NCI-H1092 (cell line): ENCODE measurements at places on chromosomes 5 and 9.

DNA sequence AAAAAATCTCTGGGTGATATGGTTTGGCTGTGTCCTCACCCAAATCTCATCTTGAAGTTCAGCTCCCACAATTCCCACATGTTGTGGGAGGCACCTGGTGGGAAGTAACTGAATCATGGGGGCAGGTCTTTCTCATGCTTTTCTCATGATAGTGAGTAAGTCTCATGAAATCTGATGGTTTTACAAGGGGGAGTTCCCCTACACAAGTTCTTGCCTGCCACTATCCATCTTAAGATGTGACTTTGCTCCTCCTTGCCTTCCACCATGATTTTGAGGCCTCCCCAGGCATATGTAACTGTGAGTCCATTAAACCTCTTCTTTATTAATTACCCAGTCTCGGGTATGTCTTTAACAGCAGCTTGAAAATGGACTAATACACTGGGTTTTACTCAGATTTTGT is 513.9 kb downstream of the TLE4 start:
- no peak for DNase-seq

DNA sequence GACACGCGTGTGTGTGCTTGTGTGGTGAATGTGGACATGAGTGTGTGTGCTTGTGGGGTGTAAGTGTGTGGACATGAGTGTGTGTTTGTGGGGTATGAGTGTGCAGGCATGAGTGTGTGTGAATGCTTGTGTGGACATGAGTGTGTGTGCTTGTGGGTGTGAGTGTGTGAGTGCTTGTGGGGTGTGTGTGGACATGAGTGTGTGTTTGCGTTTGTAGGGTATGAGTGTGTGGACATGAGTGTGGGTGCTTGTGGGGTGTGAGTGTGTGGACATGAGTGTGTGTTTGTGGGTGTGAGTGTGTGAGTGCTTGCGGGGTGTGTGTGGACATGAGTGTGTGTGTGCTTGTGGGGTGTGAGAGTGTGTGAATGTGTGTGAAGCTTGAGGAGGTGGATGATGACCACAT is 29.8 kb upstream of the TIFAB start:
- no peak for DNase-seq

DNA sequence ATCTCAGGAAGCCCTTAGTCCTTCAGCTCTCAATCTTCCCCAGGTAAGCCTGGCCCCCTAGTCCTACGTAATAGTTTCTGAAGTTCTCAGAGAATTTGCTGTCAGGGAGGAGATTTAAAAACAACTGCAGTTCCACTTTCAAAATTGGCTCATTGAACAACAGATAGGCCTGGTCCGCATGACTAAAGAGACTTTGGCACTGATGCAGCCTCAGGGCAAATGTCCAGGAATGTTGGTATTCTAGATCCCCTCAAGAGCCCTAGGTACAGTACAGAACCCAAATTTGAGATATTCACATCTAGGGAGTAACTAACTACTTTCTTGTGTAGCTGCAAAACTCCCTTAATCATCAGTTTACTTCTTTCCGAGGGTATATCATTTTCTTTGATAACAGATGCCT is 162.8 kb downstream of the GABRG2 start:
- DNase-seq = no peak

- DNase-seq = no peak
Observed at GRCh38 chr9:99947395-99947794, 40.9 kb downstream of the STX17 start.

- no peak for DNase-seq
Observed at GRCh38 chr5:60886158-60886557, 42.1 kb upstream of the ELOVL7 start.

DNA sequence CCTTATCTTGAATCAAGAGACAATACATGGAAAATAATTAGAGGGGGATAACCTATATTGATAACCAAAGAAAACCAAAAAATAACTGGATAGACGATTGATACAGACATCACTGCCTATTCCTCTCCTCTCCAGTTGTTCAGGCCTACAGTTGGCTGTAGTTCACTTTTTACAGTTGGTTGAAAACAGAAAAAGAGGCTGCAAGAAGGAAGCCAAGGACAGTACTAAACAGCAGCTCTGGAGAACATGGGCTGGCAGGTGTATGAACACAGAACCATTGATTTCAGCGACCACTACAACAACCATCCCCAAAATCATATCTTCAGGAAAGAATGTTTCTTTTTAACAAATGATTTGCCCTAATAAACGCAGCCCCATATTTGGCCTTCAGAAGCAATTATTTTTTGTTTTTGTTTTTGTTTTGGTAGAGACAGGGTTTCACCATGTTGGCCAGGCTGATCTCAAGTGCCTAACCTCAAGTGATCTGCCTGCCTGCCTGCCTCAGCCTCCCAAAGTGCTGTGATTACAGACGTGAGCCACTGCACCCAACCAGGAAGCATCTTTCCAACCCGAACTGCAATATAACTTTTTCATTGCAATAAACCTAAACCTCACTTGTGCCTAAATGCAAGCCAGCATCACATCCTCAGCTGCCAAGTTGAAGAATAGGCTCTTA is 64.3 kb downstream of the MLLT3 start:
- DNase-seq = no peak

DNA sequence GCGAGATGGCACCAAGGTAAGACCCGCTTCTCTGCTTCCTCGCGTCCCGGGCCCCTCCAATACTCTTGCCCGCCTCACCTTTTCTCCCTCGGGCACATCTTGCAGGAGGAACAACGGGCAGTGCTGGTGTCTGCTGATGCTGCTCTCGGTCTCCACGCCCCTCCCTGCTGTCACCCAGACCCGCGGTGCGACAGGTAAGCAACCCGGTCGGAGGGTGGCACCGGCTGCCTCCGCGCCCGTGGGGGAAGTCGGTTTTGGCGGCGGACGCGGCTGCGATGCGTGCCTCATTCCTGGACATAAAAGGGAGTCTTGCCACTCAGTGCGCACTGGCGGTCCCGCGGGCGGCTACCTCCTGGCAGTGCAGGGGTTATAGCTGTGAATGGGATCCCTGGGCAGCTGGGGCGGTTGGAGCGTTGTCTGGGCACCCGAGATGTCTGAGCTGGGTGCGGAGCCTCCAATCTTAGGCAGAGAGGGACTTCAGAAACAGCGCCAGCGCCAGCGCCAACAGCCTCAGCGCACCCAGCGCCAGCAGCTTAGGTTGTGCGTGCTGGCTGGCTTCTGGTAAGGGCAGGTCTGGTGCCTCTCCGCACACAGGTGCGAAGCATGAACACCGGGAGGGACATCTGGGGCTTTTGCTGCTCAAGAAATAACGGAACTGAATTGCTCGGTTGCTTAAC is 488 bp downstream of the COL15A1 start:
- no peak for DNase-seq

- no peak for DNase-seq
Observed at GRCh38 chr5:39730006-39730405, 305.2 kb upstream of the DAB2 start.

GRCh38 chr9:9924376-9924775 is 688.4 kb downstream of the PTPRD start:
- no peak for DNase-seq

DNA sequence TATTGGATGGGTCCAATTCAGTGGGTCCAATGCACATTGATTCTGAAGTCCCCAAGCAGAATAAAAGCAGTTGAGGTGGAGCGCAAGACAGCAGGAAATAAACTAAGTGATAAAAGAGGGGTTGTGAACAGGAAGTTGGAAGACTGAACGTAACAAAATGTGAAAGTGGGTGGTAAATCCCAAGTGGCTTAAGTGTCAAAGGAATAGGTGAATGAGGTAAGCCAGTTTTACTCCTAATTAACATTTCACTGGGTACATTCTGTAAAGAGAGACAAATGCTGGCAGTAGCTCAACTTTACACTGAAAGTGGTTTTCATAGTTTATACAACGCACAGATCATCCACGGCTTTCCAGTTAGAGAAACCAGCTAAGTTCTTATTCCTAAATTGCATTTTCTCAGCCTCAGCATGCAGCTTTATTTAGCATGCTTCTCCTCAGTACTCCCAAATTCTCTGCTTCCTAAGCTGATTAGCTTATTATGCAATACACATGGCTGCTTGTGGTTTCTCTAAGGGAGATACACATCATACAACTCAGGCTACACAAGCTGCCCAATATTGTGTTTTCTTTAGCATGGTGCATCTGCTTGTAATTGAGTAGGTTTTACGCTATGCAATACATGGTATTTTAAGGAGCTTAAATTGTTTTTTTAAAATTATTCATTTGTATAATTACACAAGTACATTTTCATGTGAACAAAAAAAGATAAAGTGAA is 34.2 kb upstream of the HSD17B4 start:
- DNase-seq = no peak

DNA sequence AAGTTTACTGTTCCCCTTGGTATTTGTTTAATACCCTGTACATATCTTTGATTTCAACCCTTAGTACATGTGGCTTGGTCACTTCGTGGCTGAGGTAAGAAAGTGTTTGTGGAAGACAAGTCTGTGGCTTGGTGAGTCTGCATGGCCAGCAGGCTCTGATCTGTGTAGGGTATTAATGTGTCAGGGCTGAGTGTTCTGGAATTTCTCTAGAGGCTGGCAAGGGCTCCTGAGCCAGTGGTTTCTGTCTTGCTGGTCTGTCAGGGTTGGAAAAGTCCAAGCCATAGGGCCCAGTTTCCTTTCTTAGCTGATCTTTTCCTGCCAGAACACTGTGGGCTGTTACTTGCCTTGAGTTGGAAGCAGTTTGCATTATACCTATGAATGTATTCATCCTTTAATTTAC is 48.0 kb upstream of the FBXL7 start:
- no peak for DNase-seq

GRCh38 chr5:9507974-9508373 is 37.9 kb downstream of the SEMA5A start:
- DNase-seq = no peak

- no peak for DNase-seq
Observed at GRCh38 chr5:127839072-127839471, 135.9 kb downstream of the CCDC192 start.

- DNase-seq = no peak
Observed at GRCh38 chr5:133396187-133396741, 216.1 kb downstream of the FSTL4 start.

DNA sequence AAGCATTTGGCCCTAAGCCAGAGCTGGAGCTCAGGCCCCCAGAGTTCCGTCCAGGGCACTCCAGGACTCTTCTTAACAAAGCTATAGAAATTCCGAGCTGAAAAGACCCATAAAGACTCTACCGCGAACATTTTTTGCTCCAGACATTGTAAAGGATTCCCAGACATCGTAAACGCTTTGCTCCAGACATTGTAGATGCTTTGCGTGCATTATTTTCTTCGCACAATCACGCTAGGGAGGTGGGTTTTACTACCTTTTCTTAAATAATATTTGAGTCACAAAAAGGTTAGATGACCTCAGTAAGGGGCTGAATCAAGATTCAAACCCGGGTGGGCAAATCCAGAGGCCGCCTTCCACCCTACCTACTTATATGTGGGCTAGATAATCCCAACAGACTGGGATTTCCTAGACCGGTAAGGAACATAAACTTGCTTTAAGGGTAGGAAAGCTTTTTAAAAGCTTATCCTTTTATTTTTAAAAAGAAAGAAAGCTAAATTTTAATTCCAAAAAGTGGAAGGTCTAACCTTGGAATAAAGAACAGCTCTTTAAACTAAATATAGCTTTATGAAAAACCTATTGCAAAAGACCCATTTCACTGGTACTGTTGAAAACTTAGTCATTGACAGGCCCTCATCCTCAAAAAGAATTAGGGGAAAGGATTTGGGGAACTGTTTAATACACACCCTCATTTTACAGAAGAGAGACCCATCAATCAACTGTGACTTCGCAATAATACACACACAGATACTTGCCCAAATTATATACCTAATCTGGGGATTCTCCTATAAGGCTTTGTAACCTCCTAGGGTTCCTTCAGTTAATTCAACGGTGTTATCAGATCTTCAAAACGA is 822 bp upstream of the TNIP1 start:
- DNase-seq = peak; percentile 12

DNA sequence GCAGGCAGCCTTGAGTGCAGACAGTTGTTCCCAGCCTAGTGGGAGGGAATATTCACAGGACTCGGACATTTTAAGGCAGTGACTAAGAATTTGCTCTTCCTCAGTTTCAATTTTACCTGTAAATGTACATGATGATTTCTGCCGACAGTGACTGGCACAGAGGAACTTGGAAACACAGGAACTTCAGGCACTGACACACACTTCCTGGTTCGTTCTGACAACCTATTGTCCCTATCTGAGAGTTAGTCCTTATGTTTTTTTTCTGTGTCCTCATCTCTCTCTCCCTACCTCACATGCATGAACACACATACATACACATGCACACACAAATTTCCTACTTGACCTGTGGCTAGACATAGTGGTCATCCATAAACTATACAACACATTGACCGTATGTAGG is 89.4 kb upstream of the CD180 start:
- no peak for DNase-seq

DNA sequence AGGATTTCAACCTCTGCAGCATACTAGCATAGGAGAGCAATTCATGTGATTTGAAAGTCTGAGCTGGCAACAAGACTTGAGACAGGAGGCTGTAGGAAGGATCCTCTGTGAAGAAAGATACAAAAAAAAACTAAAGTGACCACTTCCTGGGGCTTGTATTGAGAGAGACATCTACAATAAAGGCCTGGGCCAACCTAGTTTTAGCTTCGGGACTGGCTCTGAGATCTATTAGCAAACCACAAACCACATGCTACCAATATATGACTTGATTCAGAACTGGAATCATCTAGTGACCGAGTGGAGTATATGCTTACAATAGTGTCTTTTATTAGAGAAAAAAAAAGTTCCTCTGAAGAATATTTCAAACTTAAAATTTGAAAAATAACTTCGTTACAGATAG is 1448.9 kb upstream of the CDH6 start:
- no peak for DNase-seq

GRCh38 chr5:83029912-83030311 is 47.3 kb downstream of the TMEM167A start:
- no peak for DNase-seq

- no peak for DNase-seq
Observed at GRCh38 chr9:93597142-93597706, 20.8 kb downstream of the PHF2 start.
